ENCODE measurements at places on chromosomes 11 and 22.

GRCh38 chr22:27488456-27489177 lies 312.9 kb downstream of the MN1 start:
- DNase-seq = no peak

DNA sequence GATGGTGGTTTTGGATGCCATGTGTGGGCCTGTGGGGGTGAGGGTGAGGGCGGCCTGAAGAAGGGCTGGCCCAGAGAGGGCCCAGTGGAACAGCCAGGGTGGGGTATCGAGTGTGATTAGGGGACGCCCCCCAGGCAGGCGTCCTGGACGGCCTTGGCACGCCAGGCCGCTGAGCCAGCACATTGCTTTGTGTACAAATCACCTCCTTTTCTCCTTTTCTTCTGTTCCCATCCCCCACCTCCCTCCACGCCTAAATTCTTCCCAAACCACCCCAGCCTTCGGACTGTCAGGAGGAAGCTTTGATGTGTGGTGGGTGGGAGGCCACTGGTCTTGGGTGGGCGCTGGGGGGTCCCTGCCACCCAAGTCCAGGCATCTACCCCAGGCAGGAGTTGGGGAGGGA lies 7.8 kb upstream of the CD248 start:
- DNase-seq = no peak

DNA sequence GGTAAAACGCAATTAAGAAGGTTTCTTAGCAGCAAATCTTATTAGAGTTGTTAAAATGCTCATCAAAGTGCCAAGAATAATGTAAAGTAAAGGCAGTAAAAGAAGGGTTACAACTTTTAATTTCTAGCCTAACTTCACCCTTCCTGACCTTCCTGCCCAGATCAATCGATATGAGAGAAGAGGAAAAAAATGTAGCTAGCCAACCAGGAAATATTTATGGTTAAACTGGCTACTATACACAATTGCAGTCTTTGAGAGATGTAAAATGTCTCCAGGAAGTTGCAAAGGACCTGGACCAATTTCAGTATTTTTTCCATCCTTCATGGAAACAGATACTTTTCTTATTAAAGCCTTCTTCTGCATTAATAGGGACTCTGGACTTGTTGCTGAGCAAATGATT lies 141.8 kb upstream of the CCDC90B start:
- DNase-seq = no peak

GRCh38 chr11:6900327-6900999 lies 8.2 kb upstream of the OR2D2 start:
- no peak for DNase-seq

DNA sequence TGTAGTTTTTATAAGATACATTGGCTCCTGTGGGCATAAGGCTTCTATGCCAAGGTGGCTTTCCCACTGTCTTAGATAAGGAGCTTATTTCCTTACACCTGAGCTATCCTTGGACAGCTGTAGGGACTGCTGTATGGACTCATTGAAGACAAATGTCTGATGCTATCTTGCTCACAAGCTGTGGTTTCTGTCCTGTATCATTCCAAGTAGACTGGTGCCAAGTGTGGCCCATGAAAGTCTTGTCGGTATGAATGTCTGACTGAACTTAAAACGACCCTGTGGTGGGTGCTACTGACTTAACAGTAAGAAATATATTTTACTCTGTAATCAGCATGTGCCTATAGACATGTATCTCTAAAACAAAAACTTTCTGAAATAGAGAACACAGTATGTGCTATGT lies 45.0 kb downstream of the LARGE2 start:
- no peak for DNase-seq

DNA sequence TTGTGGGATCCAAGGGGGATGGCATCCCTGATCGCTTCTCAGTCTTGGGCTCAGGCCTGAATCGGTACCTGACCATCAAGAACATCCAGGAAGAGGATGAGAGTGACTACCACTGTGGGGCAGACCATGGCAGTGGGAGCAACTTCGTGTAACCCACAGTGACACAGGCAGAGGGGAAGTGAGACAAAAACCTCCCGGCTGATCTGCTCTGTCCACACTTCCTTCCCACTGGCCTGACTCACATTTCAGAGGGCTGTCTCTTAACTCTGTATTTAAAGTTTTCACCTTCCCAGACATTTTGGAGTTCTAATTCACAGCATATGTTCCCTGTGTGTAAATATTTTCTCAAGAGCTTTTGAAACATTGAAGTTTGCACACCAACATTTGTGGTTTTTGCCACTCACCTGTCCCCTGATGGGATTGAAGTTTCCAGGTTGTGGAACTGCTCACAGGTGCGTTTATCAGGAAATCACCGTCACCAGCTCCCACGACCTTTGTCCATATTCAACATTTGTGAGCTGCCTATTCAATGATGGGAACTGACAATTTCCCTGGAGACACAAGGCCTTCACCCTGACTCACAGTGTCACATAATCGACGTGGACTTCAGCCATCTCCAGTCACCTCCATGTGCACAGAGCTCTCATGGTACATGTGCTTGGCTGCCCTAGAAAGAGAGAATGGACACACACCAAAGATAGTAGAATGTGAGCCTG lies 99.2 kb downstream of the VPREB1 start:
- no peak for DNase-seq

DNA sequence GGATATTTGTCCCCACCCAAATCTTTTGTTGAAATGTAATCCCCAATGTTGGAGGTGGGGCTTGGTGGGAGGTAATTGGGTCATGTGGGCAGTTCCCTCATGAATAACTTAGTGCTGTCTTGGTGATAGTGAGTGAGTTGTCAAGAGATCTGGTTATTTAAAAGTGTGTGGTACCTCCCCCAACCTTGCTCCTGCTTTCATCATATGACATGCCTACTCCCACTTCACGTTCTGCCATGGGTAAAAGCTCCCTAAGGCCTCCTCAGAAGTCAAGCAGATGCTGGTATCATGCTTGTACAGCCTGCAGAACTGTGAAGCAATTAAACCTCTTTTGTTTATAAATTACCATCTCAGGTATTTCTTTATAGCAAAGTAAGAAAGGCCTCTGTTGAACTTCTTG lies 30.6 kb downstream of the AAMDC start:
- no peak for DNase-seq
